Bone marrow (tissue), 2 donors: ENCODE measurements at places on chromosomes 16 and 17.

DNA sequence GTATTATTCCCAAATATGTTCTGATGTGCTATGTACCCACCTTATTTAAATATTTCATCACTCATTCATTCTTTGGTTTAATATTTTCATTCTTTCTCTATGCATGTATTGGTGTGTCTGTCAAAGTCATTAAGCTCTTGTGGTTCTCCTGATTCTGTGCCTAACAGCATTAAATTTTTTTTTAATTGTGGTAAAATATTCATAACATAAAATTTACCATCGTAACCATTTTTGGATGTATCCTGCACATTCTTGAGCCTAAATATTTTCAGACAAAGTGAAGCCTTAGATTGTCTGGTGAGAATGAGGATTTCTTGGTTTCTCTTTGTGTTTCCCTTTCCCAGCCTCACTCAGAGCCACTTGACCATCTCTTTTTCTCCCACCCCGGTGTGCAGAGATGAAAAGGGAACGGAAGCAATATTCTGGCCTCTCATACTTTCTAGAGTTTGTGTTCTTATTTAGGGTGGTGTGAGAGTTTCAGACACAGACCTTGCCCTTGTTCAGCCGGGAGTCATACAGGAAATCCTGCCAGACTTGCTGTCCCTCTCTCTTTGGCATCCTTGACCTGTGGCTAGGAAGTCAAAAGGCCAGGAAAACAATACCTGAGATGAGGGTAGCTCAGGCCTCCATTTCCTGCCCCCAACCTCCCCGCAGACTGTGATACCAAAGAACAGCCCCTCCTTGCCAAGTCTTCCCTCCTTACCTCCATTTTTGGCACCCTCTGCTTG is 4.9 kb downstream of the CCL5 start:
- DNase-seq = no peak

GRCh38 chr16:84827897-84828296 is 8.1 kb downstream of the CRISPLD2 start:
- DNase-seq = no peak

DNA sequence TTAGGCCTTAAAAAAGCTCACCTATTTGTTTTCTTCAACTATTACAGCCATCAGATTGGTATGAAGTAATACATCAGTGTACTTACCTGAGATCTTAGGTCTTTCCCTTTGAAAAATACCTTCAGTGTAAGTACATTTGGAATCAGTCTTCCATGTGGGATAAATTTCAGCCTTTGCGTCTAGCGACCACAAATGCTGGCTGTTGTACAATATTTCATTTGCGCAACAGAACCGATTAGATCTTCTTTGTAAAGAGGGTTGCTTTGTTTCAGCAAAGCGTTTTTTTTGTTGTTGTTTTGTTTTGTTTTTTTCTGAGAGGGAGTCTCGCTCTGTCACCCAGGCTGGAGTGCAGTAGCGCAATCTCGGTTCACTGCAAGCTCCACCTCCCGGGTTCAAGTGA is 394.0 kb downstream of the CPPED1 start:
- no peak for DNase-seq

DNA sequence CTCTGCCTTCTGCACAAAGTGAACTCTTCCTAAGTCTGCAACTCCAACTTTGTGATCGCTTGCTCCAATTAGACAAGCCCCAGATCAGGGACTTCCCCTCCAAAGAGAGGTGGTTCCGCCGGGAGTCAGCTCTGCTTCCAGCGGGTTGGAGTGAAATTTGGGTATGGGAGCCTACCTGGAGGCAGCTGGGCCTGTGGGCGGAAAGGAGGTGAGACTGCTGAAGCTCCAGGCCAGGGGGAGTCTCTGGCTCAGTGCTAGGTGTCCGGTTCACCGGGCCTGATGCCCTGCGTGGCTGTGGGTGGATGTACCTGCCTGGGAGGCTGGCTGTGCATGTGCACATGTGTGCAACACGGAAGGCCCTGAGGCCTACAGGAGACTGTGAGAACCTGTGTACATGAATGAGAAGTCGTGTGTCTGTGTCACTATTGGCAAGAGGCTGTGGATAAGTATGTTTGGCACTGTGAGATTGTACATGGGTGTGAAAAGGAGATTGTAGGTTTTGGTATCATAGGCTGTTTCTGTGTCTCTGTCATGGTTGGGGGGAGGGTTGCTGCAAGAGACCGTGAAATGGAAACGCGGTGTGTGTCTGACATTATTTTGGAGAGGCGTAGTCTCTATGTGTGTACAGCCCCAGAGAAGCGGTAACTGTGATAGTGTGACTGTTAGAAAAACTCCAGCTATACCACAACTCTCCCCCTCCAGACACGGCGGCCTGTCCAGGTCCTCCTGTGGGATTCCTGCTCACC is 4.2 kb downstream of the LHX1 start:
- no peak for DNase-seq

- DNase-seq = peak; percentile 45
These were observed 7.0 kb upstream of the MILR1 start for GRCh38 chr17:64441772-64442540.

- no peak for DNase-seq
These were observed 9.7 kb downstream of the ADGRG3 start for GRCh38 chr16:57677622-57678369.

- DNase-seq = no peak
These were observed 32.3 kb upstream of the EMP2 start for GRCh38 chr16:10612649-10613179.

- DNase-seq = peak; percentile 32
These were observed 1.0 kb downstream of the ORAI3 start for GRCh38 chr16:30949650-30950515.

DNA sequence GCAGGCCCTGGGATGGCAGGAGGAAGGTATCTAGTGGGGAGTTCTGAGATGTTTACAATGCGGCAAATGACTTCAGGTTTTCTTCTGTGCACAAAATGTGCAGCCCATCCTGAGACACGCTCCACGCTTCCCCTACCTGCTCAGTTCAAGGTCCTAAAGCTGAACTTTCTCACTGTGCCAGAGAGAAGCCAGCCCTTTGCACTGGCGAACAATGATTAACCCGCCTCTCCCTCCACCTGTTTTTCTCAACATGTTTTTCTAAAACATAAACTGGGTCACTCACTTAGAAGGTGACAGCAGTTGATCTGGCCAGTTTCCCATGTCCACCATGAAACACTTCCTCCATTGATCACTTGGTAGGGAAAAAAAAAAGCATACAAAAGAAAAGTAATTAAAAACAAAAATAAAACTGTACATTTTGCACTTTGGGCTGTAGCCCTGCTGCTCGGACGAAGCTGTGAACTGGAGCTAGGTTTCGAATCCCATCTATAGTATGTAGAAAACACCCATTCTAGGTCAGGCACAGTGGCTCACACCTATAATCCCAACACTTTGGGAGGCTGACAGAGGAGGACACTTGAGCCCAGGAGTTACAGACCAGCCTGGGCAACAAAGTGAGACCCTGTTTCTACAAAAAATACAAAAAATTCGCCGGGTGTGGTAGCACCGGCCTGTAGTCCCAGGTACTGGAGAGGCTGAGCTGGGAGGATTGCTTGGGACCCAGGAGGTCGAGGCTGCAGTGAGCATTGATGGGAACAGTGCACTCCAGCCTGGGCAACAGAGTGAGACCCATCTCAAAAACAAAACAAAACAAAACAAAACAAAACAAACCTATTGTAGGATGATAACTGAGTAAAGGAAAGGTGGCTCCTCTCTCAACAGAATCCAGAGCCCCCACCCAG is 6.1 kb upstream of the G6PC1 start:
- DNase-seq = no peak

DNA sequence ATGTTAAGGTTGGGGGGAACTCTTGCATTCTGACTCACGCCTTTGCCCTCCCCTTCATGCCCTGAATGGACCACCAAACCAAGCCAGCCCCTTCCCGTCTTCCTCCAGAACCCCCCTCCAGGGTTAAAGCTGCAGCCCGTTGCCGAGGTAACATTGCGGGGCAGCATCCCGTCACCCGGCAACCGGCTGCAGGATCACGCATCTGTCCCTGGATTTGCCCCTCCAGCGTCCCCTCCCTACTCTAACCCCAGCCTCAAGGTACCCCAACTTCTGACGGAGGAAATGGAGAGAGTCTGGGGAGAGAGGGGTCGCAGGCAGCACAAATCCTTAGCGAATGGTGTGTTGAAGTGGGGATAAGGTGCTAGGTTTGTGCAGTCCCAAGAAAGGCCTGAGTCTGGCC is 563 bp upstream of the NLGN2 start:
- DNase-seq = no peak

- no peak for DNase-seq
These were observed 67.9 kb downstream of the CPPED1 start for GRCh38 chr16:12735805-12736204.

- DNase-seq = no peak
These were observed 194.9 kb upstream of the RBFOX1 start for GRCh38 chr16:7137560-7138330.

DNA sequence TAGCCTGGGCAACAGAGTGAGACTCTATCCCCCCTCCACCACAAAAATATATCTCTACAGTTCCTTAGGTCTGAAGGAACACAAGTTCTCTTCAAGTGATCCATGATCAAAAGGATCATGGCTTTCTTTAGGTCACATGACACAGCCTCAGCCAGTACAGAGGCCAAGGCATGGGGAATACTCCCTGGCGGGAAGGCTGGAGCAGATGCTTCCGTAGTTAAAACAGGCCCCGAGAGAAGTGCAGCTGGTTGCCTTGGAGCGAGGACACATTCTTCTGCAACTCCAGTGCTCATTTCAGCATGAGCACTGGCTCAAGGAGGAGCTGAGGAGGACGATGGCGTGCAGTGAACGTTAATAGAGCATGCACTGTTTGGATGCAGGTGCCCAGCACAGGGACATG is 13.5 kb downstream of the CDIP1 start:
- no peak for DNase-seq

DNA sequence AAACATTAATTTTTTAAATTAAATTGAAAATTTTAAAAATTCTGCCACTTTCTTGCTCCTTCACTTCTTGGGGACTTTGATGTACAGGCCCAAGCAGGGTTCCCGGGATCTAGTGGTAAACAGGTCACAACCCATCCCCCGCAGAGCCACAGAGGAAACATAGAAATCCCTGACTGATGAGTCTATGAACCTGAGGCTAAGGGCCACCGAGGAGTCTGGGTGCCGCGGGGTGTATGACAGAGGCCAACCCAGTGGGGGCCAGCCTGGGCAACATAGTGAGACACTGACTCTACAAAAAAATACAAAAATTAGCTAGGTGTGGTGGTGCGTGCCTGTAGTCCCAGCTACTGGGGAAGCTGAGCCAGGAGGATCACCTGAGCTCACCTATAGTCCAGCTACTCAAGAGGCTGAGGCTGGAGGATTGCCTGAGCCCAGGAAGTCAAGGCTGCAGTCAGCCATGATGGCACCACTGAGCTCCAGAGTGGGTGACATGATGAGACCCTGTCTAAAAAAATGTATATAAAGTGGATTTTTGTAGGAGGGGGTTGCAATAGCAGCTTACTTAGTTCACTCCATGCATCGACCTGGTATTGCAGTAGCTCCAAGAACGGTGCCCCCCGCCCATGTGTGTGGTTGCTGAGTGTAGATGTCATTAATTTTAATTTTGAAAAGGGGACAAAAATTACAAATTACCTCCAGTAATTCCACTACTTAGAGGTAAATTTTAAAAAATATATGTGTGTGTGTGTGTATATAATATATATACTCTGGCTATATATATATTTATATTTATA is 9.2 kb upstream of the FLYWCH1 start:
- DNase-seq = no peak

DNA sequence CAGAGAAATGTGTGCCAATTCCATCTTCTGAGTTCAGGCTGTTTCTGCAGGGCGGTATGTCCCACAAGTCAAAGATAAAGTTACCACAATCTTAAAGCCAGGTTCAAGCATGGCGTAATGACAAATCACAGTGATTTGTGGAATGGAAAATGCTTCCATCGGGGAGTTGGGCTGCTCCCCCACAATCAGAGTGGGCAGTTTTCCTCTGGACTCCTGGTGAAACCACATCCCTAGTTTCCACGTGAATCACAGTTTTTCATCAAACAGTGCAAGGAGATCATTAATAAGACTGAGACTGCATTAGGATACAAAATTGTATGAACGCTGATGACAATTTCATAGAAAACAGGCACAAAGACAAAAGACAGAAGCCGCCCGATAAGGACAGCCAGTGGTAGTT is 3.6 kb downstream of the LITAF start:
- no peak for DNase-seq

- DNase-seq = no peak
These were observed 42.3 kb downstream of the ABCC12 start for GRCh38 chr16:48113471-48113870.

GRCh38 chr17:33028778-33029177 is 37.1 kb downstream of the SPACA3 start:
- DNase-seq = no peak

DNA sequence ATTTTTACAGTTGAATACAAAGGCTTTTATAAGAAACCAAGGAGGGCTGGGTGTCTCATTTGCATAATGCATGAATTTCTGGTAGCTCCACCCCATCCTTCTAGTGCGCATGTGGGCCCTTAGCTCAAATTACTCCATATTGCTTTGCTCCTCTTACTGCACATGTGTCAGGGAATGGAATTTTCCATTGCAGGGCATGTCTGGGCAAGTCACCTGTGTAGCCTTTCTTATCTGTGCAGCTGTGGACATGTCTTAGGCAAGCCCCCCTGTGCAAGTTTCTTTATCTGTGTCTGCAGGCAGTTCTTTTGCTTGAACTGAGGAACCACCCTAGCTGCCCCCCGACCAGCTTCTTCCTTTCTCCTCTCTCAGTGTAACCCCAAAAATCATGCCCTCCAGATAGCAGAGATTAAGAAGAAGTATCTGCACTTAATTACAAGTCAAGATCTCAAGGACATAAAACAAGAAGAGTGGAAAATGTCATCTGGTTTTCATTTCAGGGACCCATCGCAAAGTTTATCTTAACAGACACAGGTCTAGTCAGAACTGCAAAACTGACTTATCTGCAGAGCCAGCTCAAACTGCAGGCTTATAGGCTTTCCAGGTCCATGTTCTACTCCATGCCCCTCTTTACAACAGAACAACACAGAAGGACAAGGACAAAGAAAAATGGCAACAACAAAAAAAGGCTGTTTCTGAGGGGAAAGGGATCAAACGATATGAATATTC is 137.9 kb upstream of the HS3ST4 start:
- no peak for DNase-seq

GRCh38 chr16:85969591-85969990 is 70.6 kb downstream of the IRF8 start:
- DNase-seq = no peak

- no peak for DNase-seq
These were observed 50.8 kb downstream of the PARN start for GRCh38 chr16:14579266-14579665.

- DNase-seq = no peak
These were observed 93.1 kb downstream of the RTN4RL1 start for GRCh38 chr17:1931844-1932579.

DNA sequence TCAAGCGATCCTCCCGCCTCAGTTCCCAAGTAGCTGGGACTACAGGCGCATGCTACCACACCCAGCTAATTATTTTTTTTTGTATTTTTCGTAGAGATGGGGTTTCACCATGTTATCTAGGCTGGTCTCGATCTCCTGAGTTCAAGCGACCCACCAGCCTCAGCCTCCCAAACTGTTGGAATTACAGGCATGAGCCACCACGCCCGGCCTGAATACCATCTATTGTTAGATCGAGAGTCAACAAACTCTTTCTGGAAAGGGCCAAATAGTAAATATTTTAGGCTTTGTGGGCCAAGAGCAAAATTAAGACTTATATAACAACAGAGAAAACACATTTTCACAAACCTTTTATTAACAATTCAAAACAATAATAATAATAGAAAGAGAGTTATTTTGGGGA is 41.6 kb downstream of the MEOX1 start:
- DNase-seq = no peak

- no peak for DNase-seq
These were observed 8.5 kb downstream of the DNAJA3 start for GRCh38 chr16:4433914-4434787.

GRCh38 chr17:39736319-39737165 is 1.2 kb upstream of the GRB7 start:
- DNase-seq = no peak
